ENCODE measurements at places on chromosomes 7 and 10.

DNA sequence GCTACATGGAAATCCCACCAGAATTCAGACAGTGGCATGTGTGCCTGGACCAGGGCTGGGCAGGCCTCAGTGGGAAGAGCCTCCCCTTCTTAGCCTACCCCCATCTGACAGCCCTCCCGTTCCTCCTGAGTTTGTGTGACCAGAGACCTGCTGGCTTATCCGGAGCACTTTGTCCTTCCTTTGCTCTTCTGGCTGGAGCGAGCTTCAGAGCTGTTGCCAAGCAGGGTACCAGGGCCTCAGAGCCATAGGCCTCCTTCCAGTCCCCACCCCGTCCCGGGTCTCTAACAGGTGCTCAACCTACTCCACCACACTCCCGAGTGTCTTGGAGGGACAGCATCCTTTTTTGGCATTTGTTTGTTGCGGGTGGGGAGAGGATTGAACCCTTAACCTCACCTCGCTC, 26.5 kb upstream of the TRIM8 start:
- DNase-seq: no peak

- DNase-seq: no peak
These were observed 15.0 kb downstream of the HTRA1 start for GRCh38 chr10:122476333-122476695.

GRCh38 chr7:151810441-151811232, 66.3 kb downstream of the PRKAG2 start:
- no peak for DNase-seq

DNA sequence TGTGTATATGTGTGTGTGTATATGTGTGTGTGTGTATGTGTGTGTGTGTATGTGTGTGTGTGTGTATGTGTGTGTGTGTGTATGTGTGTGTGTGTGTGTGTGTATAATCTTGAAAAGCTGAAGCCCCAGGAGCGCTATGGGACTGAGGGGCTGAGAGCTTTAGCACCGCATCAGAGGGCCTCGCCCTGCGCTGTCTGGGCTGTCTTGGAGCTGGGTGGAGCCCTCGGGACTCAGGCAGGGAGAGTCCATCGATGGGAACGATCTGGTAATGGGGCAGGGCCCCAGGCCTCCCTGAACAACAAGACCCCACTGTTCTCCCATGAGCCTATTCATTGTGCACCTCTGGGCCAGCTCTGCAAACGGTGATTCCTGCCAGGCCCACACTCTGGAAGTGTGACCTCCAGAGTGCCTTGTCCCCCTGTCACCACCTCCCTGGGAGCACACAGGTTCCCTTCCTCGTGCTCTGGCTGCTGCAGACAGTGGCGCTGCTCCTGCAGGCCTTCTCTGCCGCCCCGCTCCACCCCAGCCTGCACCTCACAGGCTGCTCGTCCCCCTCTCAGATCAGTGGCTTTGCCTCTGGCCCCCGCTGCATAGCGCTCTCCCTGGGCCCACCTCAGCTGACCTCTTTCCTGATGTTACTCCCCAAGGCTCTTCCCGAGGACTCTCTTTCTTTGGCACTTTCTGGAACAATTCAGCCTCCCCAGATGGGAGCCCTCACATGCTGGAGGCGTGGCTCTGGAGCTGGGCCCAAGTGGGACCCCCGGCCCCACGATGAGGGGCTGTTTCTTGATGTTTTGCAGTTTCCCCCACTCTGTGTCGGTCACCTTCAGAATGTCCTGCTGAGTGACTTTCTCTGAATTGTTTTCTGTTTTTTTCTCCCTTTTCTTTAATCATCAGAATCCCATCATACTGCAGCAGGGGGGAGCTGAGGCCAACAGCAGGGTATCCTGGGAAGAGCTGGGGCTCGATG, 542.2 kb upstream of the FOXK1 start:
- DNase-seq: no peak

GRCh38 chr7:132203021-132203420, 373.2 kb downstream of the PLXNA4 start:
- no peak for DNase-seq

DNA sequence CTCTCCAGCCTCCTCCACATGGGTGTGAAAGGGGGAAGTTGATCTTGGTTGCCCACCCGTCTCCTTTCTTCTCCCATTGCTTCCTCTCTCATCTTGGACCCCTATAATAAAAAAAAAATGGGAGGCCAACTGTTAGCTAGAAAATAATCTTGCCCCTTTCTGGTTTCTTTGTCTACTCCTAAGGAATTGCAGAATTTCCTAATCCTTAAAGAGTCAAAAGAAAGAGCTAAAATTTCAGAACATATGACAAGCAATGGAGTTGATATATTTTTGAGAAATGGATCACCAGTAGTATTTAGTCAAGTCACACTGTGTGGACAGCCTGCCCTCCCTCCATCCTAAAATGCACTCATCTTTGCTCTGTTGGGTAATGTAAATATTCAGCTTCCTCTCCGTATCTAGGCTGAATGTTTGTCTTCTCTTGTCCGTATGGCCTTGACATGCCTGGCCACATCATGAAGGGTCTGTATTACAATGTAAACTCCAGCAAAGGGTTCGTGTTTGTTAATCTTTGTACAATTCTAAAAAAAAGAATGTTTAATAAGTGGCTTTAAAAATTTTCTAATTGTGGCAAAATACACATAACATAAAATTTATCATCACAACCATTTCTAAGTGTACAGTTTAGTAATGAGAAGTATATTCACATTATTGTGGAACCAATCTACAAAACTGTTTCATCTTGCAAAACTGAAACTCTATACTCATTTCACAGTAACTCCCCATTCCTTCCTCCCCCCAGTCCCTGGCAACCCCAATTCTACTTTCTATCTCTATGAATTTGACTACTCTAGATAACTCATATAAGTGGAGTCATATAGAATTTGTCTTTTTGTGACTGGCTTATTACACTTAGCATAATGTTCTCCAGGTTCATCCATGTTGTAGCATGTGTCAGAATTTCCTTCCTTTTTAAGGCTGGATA, 71.5 kb downstream of the ZNF92 start:
- DNase-seq: no peak

GRCh38 chr10:19803676-19804075, 12.6 kb upstream of the PLXDC2 start:
- no peak for DNase-seq

DNA sequence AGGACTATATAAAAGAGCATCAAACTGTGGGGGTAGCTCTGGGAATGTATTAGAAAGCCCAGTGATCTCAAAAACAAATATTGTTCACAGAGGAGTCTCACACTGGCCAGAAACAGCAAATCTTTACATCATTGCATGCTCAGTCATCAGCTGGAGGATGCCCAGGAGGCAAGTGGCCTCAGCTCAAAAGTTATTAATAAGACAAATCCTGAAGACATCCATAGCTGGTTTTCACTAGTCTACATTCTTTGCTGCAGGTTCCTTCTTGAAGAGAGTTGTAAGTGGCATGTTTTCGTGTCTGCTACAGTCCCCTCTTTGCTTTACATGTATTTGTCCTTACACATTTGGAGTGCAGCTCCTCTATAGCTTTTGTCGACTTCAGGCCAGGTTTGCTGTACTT, 8.6 kb upstream of the CCDC7 start:
- DNase-seq: no peak

GRCh38 chr7:47326220-47326619, 255.7 kb downstream of the TNS3 start:
- DNase-seq: no peak

DNA sequence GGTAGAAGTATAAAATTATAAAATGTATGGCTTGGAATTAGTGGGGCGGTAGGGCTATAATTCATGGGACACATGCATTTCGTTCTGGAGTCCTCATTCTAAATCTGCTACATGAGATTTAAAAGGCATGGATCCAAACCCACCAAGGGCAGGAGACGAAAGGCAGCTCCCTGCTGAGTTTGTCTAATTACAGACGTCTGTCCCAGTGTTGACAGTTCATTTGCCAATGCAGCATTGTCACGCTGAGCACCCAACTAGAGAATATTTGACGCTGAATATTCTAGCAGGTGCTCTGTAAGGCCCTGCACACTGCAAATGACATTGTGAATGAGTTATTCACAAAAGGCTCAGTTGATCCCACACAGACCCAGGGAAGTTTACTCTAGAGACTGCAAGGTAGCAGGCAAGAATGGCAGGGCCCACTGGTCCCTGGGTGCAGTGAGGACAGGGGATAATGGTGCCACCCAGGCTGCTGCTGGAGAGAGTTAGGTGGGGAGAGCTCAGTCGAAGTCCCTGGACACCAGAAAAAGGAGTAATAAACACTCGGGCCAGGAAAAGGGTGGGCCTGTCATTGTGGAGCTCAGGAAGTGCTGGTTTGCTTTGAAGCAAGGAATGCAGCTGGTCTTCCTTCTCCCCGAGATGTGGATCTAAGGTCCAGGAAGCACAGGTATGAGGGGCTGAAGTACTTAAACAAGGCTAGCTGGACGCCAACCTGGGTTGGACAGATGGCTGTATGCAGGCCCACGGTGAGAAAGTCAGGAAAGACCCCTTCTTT, 75.0 kb upstream of the JCAD start:
- no peak for DNase-seq

DNA sequence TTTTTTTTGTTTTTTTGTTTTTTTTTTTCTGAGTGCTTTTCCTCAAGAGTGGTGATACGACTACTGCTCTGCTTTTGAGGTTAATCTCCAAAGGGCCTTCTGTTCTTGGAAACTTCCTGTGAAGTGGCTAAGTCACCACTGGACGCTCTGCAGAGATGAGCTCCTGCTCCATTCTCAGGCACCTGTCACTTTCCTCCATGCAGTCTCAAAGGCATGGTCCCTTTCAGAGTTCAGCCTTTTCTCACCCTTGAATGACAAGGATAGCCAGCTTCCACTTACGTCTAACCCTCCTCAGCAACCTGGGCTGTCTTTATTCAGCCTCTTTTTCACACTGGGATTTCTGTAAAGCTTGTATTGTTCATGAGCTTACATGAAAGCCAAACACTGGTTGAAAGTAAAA, 65.8 kb downstream of the BMPER start:
- no peak for DNase-seq

DNA sequence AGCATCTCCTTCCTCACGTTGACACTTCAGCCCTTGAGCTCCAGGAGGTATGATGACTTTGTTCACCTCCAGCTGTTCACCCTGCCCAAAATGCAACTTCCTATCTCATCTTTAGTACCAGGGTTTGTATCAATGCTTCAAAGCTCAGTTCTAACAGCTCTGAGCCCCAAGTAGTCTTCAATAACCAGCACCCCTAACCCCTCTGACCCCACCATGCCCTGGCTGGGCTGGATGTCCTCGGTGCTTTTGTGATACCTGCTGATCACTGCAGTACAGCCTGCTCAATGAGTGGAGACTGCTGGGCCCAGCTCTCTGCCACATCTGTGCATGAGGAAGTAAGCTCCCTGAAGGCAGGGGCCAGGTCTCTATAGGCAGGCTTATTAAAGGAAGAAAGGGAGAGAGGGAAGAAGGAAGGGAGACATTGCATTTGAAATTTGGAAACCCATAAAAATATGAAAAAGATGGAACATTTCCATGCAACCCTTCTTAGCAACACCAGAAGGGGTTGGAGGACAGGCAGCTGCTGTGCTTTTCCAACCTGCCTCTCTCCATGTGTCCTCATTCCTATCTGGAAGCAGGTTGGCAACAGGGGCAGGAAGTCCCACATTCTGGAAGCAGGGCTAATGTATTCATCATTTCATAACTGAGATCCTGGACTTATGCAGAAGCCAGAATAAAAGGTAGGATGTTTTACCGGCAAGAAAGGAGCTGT, 756.1 kb downstream of the GRID1 start:
- DNase-seq: no peak

All from stimulated activated CD4-positive, alpha-beta T cell treated with anti-CD3 and anti-CD28 coated beads, TNF-alpha, amount 100 ng/mL, for 24 hours (primary cell).